ENCODE measurements at places on chromosomes 11 and 22.
A peak's percentile ranks its signal among the peaks of the same experiment; 100 is the strongest.

DNA sequence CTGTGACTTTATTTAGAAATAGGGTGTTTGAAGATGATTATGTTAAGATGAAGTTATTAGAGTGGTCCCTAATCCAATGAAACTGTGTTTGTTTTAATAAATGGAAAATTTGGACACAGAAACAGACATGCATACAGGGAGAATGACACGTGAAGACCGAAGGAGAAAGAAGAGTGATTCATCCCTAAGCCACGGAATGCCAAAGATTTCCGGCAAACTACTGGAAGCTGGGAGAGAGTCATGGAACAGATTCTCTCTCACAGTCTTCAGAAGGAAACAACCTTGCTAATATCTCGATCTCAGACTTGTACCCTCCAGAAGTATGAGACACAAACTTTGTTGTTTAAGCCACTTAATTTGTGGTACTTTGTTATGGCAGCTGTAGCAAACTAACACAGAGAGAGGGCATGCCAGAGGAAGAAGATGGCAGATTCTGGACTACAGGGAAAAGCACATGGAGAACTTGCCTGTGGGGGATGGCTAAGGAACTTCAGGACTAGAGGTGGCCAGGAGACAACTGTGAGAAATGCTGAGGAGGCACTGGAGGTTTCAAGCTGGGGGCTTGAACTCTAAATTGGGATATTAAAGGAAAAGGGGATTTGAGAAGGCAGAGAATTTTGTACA, 733.5 kb upstream of the CCDC90B start:
- peak; percentile 24 for DNase-seq

GRCh38 chr22:42353883-42354727, 78.1 kb downstream of the NFAM1 start:
- no peak for DNase-seq

DNA sequence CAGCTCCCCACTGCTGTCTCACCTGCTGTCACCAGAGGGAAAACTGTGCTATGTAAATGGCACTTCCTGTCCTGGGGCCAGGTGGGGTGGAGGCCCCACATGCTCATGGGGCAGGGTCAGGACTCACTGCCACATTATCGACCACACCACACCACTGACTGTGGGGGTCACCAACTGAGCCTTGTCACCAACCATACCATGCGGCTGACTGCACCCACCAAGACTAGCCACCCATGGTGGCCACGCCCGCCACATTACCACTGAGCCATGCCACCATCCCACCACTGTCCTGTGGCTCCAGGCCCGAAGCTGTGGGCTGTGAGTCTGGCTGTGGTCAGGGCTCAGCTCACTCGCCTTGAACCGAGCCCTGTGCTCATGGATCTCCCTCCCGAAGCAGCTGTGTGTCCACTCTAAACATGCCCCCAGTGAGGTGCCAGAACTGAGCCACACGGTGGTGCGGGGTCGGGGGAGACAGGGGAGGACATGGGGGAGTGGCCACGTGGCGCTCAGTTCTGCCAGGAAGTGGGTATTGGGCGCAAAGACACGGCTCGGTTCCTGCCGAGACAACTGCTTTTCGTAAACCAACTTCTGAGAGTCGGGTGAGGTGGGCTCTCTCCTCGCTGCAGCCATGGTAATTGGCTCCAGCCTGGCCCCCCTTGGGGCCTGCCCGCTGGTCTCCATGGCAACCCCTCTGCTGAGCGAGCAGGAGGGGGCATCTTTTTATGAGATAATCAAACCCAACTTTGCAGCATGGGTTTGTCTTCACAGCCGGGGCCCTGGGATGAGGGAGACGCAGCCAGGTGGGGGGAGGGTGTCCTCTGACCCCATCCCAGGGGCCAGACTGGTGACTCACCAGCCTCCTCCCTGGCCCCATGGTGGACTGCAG, 23.2 kb downstream of the RTN4R start:
- DNase-seq: no peak

DNA sequence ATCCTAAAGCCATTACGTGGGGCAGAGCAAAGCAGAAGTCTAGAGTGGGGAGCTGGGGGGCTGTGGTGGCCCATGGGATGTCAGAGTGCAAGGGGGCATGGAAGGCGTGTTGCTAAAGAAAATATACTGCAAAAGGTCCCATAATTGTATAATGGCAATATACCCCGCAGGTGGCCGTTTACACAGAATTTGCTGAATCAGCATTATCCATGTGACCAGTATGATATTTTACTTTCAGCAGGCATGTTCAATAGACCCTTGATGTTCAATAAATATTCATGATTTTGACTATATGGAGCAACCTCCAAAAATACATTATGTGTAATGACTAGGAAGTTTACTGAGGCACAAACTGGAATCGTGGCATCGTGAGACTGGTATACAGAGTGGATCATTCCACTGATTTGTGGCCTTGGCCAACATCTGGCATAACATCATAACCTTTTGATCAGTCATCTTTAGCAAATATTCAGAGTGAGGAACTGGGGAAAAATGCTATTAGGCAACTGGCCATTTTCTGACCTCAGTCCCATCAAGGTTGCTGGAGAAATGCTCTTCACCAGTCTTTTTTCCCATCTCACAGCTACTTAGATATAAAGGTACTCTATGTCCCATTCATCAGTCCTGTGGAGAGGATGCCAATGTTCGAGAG, 29.3 kb upstream of the PPP2R1B start:
- DNase-seq: peak; percentile 48

GRCh38 chr22:36378869-36379217, 8.9 kb downstream of the MYH9 start:
- no peak for DNase-seq

GRCh38 chr11:114522818-114523217, 36.9 kb downstream of the NXPE1 start:
- DNase-seq: no peak

DNA sequence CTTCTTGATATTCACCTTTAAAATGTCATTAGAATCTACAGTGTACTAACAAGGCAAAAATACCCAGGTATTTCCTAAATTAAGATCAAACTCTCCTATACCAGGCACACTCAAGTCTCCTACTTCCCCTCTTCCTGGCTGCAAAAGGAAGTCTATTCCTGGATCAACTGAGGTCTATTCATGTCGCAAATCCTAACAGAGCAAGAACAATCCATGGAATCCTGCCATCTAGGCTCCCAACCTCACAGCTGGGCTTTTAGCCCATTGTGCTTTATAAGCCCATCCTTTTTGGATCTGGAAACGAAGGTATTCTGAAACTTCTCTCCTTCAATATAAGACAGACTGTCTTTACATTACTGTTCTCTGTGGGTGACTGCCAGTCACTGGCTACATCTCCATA, 161.8 kb downstream of the SOX6 start:
- no peak for DNase-seq

DNA sequence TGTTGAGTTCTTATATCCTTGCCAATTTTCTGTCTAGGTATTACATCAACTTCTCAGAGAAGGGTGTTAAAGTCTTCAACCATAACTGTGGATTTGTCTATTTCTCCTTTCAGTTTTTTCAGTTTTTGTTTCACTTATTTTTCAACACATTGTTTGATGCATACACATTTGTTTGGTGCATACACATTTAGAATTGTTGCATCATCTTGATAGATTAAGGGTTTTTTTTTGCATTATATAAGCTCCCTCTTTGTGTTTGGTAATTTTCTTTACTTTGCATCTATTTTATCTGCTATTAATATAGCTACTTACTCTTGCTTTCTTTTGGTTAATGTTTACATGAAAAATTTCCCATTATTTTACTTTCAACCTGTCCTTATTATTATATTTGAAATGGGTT, 20.8 kb upstream of the TRAF6 start:
- DNase-seq: no peak

Data from AG09309 (cell line).